HepG2 (cell line): ENCODE measurements at places on chromosomes 7 and 10. TPM values are rescaled to one million over a fixed set of nuclear protein-coding genes. Genes with fewer than 3 reads are reported as not detected.
A peak's percentile ranks its signal among the peaks of the same experiment; 100 is the strongest.

- DNase-seq = no peak
Observed at GRCh38 chr7:134031835-134032617, 95.1 kb upstream of the LRGUK start.

- DNase-seq = peak; percentile 26
Observed at GRCh38 chr10:109773288-109774120, 149.8 kb downstream of the XPNPEP1 start.

DNA sequence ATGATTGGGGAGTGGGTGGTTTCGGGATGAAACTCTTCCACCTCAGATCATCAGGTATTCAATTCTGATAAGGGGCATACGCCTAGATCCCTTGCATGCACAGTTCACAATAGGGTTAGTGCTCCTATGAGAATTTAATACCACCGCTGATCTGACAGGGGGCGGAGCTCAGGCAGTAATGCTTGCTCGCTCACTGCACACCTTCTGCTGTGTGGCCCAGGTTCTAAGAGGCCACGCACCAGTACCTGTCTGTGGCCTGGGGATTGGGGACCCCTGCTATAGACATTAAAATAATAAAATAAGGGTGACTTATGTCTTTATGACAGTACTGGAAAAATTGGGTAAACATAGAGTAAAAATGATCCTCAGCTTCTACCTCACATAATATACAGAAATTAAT lies 66.1 kb downstream of the SAMD9 start:
- DNase-seq = no peak

Gene PLEKHS1
- total RNA-seq = not detected in 2 replicates

DNA sequence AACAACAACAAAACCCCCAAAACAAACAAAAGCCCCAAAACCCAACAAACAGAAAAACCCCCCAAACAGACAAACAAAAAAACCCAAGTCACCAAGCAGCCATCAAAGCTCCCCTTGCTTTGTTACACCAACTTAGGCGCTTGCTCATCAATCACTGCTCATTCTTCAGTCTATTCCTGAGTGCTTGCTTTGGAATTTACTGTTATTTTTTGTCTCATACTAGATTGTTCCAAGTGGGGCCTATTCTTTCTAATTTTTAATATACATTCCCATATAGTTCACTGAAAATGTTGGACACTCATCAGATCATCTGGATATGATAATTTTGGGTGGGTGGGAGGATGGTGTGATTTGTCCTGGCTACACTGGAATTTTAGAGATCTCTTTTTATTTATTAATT lies 126.0 kb upstream of the JCAD start:
- DNase-seq = no peak

- DNase-seq = no peak
Observed at GRCh38 chr7:157117796-157118195, 20.9 kb upstream of the UBE3C start.

- DNase-seq = no peak
Observed at GRCh38 chr7:34123316-34123715, 218.0 kb downstream of the BMPER start.

GRCh38 chr10:133324198-133324792 lies 12.4 kb downstream of the CALY start:
- DNase-seq = peak; percentile 62

DNA sequence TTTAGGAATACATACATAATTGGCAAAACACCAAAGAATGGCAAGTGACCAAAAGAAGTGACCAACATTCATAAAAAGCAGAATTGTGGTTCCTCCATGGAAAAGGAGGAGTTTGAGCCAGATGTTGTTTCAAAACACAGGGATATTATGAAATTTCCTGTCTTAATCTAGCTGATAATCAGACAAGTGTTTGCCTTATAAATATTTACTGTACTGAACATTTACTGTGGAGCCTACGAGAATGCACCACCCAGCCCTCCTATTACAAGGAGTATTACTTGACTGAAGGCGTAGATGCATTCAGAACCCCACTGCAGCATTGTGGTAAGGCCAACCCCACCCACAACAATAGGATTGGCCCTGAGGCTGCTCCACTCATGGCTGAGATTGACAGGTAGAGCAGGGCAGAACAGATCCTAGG lies 118.9 kb downstream of the AKR1D1 start:
- DNase-seq = peak; percentile 41

GRCh38 chr7:80654887-80655340 lies 16.5 kb downstream of the CD36 start:
- peak; percentile 49 for DNase-seq

DNA sequence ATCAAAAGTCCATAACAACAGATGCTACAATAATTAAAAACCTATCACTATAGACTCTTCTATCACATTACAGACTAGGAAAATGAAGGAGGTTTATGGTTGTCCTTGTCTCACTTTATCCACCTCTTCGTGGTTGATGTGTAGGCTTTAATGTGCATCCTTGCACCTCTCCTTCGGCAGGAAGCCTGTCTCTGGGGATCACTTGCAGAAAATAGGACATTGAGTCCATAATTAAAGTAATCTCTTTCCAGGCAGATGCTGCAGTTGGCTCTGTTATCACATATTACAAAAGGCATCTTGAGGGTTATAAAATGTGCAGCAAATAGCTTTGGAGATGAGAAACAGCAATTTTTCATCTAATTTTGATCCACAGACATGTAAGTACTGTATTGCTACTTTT lies 168.4 kb downstream of the RELN start:
- DNase-seq = no peak

Gene FXYD4
- not detected in 2 replicates for total RNA-seq

Gene ZNF862
- 0.89 and 1.0 TPM in 2 replicates for total RNA-seq

- DNase-seq = no peak
Observed at GRCh38 chr7:135441791-135442190, 68.1 kb downstream of the CNOT4 start.

DNA sequence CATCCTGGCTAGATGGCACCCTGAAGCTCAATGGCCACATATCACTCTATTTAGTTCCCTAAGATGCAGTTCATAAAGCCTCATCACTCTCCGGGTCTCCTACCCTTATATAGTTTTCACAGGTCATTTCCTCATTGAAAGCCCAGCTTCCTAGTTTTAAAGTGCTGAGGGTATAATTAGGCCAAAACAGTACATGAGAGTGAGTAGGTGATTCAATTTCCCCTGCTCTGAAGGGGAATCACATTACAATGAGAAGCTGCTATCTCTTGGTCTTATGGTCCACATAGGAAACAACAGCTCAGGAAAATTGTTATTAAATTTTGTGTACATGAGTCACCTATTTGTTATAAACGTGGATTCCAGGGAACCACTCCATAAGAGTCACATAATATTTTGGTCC lies 162.0 kb downstream of the SEMA3E start:
- DNase-seq = no peak

GRCh38 chr7:87364246-87364645 lies 18.8 kb downstream of the CROT start:
- DNase-seq = peak; percentile 10

- DNase-seq = no peak
Observed at GRCh38 chr10:78933828-78934531, 134.8 kb upstream of the ZMIZ1 start.

Gene WEE2
- total RNA-seq = not detected in 2 replicates
